Thymus (tissue), 14 donors: ENCODE measurements at places on chromosomes 1 and 21. TPM values are rescaled to one million over a fixed set of nuclear protein-coding genes. Genes with fewer than 3 reads are reported as not detected.

The KRTAP12-2 gene
- total RNA-seq, result not detected

DNA sequence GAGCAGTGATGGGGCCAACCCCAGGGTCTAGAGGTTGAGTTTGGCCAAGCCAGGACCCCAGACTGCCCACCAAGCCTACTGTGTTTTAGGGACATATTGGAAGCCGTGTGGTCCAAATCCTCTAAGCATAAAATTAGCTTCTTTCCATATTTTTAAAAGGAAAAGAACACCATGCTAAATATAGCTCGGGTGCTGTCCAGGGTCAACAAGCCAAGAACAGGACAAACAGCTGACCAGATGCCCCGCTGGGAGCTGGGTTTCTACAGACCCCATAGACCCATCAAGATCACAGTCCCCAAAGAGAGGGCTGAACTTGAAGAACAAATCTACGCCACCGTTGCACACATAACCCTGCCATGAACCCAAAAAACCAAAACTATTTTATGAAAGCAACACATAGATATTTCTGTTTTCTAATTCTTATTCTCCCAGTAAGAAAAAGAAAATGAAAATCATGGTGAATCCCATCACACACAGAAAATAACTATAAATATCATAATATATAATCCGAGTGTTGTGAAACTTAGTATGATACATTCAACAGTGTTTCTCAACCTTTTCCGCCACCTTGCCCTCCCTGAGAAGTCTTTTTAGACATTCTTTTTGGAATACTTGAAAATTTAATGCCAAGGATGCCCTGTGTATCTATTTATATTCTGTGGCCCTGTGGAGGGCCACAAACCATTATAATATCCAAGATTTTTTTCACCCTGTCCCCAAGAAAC is 36.2 kb upstream of the FHAD1 start:
- no peak for DNase-seq

- DNase-seq, result no peak
Observed at GRCh38 chr1:2135441-2135841, 59.1 kb downstream of the FAAP20 start.

DNA sequence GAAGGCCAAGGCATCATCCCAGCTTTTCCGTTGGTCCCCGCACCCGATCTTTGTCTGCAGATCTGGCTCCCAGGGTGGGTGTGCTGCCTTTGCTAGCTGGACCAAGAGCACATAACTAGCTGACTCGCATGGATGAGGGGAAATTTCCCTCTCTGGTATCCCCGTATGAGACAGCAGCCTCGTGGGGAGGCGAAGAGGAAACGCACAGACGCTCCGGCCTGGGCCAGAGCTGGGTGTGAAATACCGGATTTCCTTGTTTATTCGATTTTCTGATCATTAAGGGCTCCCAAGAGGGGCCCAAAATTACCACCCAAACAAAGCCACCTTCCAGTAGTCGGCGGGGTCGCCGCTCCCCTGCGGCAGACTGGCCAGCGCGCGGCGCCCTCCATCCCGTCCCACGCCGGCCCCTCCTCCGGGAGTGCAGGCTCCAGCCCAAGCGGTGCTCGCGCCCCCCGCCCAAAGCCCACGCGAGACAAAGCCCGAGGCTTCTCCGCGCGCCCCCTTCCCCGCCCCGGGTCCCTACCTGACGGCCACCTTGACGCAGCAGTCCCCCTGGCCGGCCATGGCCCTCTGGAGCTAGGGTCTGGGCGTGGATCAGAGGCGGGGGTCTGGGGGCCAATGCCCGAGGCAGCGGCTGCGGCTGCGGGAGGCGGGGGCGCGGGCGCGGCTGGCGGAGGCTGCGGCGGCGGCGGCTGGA is 546 bp downstream of the KIF21B start:
- DNase-seq, result no peak
